Cardiac septum (tissue), 1 donor: ENCODE measurements at places on chromosomes 13 and 19.

DNA sequence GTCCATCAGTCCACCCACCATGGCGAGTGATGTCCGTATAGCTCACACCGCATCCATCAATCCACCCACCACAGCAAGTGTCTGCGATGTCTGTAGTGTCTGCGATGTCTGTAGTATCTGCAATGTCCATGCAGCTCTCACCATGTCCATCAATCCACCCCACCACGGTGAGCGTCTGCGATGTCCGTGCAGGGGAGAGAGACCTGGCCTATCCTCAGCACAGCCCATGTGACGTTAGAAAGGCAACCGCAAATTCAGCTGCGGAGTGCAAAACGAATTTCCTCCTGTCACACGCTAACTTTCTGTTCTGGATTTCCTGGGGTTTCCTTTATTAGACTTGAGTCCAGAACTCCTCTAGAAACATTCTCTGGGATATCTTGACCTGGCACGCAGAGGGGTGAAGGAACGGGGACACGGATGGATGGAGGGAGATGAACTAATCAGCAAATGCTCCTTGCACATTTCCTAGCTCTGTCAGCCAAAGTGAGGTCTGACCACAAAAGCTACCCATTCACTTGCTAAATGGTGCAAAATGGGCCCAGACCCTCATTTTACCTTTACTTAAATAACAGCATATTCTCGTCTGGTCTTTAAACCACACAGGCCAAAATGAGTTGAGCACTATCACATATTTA, 18.3 kb downstream of the RASA3 start:
- peak; percentile 50 for DNase-seq

DNA sequence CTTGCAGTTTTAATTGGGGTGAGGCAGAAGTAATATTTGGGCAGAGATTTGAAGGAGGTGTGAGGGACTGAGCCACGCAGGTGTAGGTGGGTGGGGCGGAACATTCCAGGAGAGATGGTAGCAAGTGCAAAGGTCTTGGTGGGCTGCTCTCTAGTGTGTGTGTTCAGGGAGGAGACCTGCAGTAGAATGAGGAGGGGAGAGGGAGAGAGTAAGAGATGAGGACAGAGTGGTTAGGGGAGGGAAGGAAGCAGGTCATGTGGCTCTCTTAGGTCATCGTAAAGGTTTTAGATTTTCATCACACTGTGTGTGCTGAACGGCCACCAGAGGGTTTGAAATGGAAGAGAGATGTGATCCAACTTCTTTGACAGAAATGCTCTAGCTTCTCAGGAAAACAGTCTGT, 33.5 kb downstream of the WASF3 start:
- DNase-seq, result no peak

- DNase-seq, result no peak
Measured at GRCh38 chr13:75076476-75076875, 405.5 kb downstream of the TBC1D4 start.

DNA sequence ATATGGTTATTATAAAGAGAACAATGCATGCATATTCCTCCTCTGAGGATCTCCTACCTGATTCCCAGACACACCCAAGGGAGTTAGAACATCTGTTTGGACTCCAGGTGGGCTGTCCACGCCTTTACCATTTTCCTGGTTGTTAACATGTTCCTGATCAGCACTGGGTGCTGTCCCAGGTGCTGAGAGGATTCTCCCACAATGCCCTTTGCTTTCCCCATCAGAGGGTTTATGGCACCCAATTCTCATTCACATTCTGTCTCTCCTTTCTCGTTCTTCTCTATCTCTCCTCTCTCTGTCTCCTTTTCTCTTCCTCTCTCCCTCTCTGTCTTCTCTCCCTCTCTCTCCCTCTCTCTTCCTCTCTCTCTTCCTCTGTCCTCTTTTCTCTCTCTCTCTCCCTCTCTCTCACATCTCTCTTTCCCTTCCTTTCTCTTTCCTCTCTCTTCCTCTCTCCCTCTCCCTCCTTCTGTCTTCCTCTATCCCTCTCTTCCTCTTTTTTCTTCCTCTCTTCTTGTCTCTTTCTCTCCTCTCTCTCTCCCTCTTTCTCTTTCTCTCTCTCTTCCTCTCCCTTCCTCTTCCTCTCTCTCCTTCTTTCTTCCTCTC, 3.3 kb upstream of the RDH13 start:
- DNase-seq, result no peak

- DNase-seq, result peak; percentile 69
Measured at GRCh38 chr13:24627946-24628345, 52.3 kb upstream of the ATP12A start.

DNA sequence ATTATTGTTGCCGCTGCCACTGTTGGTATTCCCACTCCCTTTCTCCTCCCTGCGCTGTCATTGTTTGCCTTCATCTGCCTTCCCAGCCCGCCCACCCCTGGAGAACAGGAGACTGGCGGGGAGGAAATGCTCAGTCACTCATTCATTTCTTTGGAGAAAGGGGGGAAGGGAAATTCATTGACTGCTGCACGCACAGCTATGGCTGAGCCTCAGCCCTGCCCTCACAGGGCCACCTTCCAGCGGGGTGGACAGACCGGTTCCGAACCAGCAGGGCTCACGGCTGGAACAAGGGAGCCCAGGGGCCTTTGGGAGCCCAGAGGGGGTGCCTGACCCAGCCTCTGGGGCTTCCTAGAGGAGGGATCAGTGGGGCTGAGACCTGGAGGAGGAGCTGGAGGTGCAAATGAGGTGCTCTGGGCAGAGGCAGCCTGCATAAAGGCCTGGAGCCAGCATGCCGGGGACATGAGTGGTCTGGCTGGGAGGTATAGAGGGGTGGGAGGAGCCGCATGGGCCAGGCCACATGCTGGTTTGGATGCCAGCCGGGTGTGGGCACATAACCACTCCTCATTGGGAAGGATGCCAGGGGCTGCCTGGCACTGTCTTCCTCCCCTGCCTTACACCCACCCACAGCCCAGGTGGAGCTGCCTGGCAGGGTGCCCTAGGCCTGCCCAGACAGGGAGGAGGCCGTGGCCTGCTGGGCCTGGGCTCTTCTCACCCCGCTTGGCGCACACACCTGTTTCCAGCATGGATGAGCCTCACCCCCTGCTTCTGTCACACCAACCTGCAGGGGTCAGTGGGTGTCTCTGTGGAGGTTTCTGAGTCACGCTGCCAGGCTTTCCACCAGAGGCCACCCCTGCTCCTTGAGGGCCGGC, 26.8 kb downstream of the PPP5C start:
- peak; percentile 91 for DNase-seq
